Lung microvascular endothelial cell (primary cell): ENCODE measurements at places on chromosomes 12 and 14.
A peak's percentile ranks its signal among the peaks of the same experiment; 100 is the strongest.

DNA sequence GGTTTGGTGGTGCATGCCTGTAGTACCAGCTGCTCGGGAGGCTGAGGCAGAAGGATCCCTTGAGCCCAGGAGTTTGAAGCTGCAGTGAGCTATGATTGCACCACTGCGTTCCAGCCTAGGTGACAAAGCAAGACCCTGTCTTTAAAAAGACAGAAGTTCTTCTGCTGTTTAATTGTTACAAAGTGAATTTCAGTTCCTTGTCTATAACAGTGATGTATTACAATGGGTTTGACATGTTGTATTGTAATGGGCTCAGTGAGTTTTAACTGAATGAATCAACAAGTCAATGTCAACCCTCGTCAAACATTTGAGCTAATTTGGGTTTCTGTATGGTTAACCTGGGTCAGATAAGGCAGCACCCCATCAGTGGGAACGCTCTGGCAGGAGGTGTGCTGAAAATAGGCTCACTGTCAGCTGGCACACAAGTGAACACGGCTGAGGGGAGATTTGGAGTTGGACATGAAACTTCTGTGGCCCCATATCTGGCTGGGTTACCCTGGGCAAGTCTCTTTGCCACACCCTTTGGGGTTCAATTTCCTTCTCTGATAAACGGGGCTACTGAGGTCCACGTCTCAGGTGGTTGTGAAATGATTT lies 14.0 kb upstream of the TRPV4 start:
- no peak for DNase-seq

- no peak for DNase-seq
These were observed 665.6 kb downstream of the C12orf50 start for GRCh38 chr12:87363497-87364084.

- DNase-seq = peak; percentile 74
These were observed at the start of gene SETD1B for GRCh38 chr12:121803861-121804416. Gene SETD1B (plus strand): TSS chr12:121804009. CDS start chr12:121804738, 729 bp downstream.

DNA sequence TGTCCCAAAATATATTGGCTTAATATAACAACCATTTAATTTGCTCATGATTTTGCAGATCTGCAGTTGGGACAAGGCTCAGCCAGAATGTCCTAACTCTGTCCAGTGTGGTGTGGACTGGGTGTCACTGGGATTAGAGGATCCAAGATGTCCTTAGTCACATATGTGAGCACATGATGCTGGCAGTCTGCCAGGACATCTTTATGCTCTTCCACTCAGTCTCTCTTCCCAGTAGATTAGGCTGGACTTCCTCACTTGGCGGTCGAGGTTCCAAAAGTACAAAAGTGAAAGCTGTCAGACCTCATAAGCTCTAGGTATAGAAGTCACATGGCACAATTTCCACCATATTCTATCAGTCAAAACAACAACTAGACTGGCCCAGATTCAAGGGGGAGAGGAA lies 167.9 kb upstream of the NTF3 start:
- no peak for DNase-seq

- DNase-seq = no peak
These were observed 205.0 kb upstream of the KRR1 start for GRCh38 chr12:75716291-75717025.

- no peak for DNase-seq
These were observed 362.1 kb upstream of the STXBP6 start for GRCh38 chr14:25411781-25412757.

GRCh38 chr12:49389387-49389703 lies 22.1 kb downstream of the SPATS2 start:
- DNase-seq = no peak

- no peak for DNase-seq
These were observed 58.3 kb upstream of the HECTD1 start for GRCh38 chr14:31265701-31266398.

- DNase-seq = no peak
These were observed 7.1 kb downstream of the NT5DC3 start for GRCh38 chr12:103833891-103834290.

DNA sequence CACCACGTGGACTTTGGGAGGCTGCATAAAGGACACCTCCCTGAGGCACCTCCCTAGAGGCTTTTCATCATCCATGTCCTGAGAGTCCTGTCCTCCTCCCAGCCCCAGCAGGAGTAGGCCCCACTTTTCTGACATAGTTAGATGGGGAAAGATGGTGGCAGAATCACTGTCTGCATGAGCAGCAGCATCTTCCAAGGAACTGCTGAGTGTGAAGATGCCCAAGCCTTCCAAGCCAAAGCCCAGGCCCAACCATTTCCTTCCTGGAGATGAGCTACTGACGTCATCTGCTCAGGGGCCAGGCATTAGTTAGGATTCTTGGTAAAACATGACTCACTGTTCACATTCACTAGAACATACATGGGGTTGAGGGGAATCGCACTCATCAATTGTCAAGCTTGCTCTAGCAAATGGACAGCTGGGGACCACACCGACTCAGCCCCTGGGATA lies 37.3 kb downstream of the VDR start:
- DNase-seq = peak; percentile 9

GRCh38 chr12:9604287-9604686 lies 3.4 kb downstream of the KLRB1 start:
- no peak for DNase-seq

- DNase-seq = no peak
These were observed 22.8 kb upstream of the RASSF3 start for GRCh38 chr12:64587447-64587846.

DNA sequence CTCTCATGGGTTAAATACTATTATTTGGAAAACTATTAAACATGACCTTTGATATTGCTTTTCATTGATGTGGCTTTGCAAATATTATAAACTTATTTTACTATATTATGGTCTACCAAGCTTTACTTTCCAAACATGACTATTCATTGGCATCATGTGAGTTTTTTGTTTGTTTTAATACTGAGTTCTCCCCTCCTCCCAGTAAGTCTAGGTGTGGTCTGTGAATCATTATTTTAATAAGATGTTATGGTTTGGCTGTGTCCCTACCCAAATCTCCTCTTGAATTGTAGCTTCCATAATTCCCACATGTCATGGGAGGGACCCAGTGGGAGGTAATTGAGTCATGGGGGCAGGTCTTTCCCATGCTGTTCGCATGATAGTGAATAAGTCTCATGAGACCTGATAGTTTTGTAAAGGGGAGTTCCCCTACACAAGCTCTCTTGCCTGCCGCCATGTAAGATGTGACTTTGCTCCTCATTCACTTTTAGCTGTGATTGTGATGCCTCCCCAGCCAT lies 80.0 kb downstream of the BORCS5 start:
- DNase-seq = no peak

GRCh38 chr14:78152201-78153063 lies 17.7 kb upstream of the NRXN3 start:
- no peak for DNase-seq

GRCh38 chr12:6532927-6533652 lies 1.2 kb upstream of the GAPDH start:
- peak; percentile 71 for DNase-seq

- DNase-seq = no peak
These were observed 76.9 kb downstream of the SMOC1 start for GRCh38 chr14:69955855-69956845.

GRCh38 chr14:39974036-39974435 lies 541.8 kb upstream of the FBXO33 start:
- no peak for DNase-seq

- DNase-seq = no peak
These were observed 58.3 kb downstream of the ANAPC7 start for GRCh38 chr12:110345176-110345661.

GRCh38 chr14:68556253-68556652 lies 236.6 kb downstream of the ZFP36L1 start:
- DNase-seq = no peak

DNA sequence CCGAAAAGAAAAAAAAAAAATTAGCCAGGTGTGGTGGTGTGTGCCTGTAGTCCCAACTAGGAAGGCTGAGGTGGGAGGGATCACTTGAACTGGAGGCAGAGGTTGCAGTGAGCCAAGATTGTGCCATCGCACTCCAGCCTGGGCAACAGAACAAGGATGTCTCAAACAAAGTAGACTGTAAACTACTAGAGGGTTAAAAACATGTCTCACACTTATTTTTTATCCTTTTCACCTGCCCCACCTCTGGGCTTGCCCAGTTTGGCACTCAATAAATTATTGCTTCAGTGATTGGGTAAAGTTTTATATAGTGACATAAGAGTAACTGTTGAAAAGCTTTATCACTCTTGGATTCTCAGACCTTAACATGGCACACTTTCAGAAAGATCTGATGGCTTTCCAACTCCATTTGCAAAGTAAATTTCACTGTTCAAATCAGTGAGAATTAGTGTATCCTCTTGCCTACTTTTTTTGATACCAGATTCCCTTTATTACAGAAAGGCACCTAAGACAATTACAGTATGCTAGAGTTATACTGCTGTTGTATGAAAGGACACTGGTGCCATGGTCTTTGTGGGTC lies 56.3 kb upstream of the NPFF start:
- no peak for DNase-seq

DNA sequence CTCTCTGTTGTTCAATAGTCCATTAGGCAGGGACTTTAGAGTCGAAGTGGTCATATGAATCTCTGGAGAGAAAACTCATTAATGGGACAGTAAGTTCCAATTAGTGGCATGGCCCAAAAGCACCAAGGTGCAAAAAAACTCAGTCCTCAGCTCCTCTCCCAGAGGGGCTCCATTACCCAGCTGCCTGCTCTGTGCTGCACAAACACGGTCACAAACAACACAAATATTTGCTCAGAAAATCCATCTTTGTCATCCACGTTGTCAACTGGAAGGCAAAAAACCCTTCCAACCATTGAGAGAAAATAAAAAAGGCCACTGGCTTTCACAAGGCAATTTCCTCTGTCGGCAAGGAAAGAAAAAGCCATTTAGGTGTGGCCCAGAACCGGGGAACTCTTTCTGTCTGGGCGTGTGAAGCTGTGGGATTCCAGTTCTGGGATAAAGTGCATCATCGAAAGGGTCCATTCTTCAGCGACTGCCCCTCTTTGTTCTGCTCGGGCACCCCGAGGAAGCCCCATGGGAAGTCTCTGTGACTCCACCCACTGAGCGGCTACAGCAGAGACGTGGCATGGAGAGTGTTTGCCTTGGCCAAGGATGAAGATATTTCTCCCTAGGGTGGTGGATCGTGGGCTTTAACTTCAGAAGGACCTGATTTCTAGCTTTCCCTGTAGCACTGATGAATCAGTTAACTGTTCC lies 137.6 kb downstream of the VRK1 start:
- DNase-seq = no peak

DNA sequence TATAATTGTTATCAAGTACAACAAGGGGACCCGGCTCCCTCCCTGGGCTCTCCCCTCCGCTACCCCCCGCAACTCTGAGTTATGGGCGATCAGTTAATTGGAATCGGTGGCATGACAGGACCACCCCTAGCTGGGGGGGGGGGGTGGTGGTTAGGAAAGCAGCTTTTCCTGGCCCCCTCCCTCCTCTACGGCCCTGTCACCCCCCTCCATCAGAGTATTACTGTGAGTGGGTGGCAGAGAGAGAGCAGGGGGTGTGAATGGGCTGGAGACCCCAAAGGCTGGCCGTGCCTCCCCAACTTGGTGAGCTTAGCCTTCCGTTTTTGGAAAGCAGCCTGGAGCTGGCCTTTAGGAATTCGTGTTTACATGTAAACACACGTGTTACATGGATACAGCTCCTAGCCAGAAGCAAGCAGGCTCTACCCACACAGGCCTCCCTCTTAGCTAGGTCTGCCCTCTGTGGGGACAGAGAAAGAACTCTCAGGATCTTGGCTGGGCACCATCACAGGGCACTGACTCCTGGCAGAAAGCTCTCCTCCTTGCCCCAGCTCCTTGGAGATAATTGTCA lies 1.1 kb upstream of the HOXC4 start:
- DNase-seq = no peak

GRCh38 chr12:116400636-116401372 lies 123.3 kb upstream of the MED13L start:
- DNase-seq = no peak

- no peak for DNase-seq
These were observed 94.7 kb downstream of the ANO6 start for GRCh38 chr12:45310627-45310968.

DNA sequence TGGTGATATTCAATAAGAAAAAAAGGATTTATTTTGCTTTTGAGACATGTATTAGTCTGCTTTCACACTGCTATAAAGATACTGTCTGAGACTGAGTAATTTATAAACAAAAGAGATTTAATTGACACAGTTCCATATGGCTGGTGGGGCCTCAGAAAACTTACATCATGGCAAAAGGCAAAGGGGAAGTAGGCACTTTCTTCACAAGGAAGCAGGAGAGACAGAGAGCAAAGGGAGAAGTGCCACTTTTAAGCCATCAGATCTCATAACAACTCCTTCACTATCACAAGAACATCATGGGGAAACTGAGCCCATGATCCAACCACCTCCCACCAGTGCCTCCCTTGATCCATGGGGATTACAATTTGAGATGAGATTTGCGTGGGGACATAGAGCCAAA lies 43.9 kb downstream of the BHLHE41 start:
- DNase-seq = no peak

GRCh38 chr12:81797100-81797499 lies 38.0 kb upstream of the PPFIA2 start:
- peak; percentile 1 for DNase-seq

DNA sequence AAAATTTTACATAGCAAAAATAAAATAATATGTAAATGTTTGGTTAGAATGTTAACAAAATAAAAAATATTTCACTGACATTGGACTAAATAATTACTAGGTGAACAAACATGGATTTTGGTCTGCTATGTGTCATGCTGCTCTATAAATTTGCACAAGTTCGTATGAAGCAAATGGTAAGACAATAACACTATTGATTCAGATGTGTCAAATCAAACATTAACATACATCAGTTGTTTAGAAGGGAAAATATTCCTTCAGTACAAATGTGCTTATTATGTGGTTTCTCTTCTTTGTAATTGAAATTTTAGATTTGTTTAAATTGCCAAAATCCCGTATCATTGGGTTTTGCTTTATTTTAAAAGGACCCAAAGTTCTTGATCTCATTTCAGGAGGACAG lies 46.9 kb downstream of the PAWR start:
- no peak for DNase-seq

DNA sequence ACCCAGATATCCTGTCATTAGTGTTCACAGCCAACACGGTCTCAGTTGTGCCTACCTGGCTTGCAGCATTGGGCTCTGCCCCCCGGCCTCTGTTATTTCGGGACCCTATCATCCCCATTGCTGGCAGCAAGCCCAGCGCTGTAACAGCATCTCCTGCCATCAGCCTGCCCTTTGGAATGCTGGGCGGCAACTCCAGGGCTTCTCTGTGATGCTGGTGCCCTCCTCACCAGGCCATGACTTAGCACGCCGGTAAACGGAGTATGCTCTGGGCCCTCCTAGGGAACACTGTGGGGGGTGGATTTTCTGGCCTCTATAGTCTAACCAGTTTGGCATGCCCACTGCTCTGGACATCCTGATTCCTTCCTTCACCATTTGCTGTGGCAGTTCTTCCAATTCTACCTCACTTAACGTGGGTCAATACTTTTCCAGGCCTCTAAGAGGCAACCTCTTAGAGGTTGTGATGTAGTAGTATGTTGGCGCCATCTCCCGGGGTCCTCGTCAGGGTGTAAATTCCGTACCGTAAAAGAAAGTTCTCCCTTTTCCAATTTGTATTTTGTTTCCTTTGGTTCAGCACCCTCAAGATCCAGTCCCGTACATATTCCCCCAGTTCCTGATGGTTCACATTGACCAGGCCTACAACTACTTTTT lies 80.0 kb downstream of the SINHCAF start:
- no peak for DNase-seq

- no peak for DNase-seq
These were observed 1.2 kb downstream of the SLC24A4 start for GRCh38 chr14:92323916-92324818.
